ENCODE measurements at places on chromosomes 2 and 18.

DNA sequence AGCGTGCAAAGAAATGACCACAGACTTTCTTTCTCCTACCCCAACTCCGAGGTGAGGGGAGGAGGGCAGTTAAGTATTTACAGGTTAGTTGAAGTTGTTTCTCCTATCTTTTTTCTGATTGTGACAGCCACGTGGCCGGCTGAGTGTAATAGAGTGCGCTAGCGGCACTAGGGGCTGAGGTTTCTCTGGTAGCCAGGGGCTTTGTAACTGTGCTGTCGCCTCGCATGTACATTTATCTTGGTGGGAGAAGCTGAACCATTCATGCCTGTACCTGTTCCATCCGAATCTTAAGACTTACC is 214.1 kb upstream of the STON1 start:
- peak; percentile 3 for DNase-seq

- no peak for DNase-seq
Observed at GRCh38 chr2:191321861-191322662, 76.9 kb downstream of the MYO1B start.

DNA sequence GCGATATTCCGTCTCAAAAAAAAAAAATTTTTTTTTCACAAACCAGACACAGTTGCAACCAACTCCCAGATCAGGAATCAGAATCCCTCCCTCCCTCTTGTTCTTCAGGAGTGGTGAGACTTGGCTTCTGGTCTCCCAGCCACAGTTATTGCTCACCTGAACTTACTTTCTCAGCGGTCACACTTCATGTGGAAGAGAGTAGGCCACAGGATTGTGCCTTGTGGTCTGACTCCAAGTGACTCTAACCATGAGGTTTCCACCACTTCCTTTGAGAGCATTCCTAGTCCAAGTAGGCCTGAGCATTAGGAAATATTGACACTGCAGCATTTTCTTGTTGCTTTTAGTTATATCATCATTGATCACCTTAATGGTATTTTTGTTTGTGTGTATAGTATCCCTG is 12.1 kb downstream of the FMNL2 start:
- no peak for DNase-seq

GRCh38 chr2:178295906-178296305 is 101.6 kb downstream of the OSBPL6 start:
- no peak for DNase-seq

GRCh38 chr2:188997263-188997662 is 23.1 kb downstream of the COL3A1 start:
- no peak for DNase-seq

DNA sequence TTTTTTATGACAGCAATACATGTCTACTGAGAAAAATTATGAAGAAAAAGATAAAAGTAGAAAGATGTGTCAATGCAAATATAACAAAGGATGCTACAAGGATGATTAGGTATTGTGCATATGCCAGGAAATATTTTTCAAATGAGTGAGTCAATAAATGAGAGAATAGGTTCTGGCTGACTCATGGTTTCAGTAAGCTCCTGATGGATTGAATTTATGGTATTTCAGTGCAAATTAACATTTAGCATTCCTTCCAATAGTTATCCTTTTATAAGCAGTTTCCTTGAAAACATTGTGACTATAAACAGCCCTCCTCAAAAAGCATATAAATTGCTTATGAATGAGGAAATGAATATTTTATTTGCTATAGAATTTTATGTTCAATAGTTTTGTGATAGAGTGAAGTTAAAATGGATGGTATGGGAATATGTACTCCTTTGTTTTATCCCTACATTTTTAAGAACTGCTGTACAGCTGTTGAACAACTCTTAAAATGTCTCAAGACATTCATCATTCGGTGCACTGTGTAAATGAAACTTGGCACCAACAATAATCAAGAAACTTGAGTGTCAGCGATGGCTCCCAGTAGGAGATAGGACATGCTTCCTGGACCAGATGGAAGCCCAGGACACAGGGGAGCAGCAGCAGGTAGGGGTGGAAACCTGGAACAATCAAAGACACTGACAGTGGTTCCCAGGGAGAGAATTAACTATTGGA is 144.7 kb downstream of the PMAIP1 start:
- no peak for DNase-seq

GRCh38 chr2:60516826-60517225 is 36.6 kb downstream of the BCL11A start:
- DNase-seq = no peak

GRCh38 chr2:119231975-119232665 is 8.5 kb downstream of the STEAP3 start:
- no peak for DNase-seq

GRCh38 chr2:239475161-239476028 is 74.6 kb upstream of the HDAC4 start:
- DNase-seq = no peak

- no peak for DNase-seq
Observed at GRCh38 chr18:11324510-11324909, 175.1 kb upstream of the PIEZO2 start.

DNA sequence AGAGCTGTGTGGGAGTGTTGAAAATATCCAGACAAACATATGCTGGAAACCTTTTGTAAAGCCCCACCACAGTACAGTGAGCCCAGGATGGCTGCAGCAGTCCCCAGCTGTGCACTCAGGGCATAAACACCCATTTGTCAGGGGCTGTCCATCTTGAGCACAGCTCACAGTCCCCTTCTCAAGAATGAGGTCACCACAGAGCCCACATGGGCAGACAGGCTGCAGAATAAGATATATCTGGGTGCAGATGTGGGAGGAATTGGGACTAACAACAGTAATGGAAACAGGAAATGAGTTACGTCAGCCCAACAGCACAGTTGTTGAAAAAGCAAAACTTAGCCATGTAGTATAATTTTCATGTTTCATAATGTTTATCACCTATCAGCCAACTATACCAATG is 219.6 kb downstream of the ETAA1 start:
- DNase-seq = no peak

GRCh38 chr2:171241771-171242170 is 81.1 kb upstream of the TLK1 start:
- DNase-seq = no peak

DNA sequence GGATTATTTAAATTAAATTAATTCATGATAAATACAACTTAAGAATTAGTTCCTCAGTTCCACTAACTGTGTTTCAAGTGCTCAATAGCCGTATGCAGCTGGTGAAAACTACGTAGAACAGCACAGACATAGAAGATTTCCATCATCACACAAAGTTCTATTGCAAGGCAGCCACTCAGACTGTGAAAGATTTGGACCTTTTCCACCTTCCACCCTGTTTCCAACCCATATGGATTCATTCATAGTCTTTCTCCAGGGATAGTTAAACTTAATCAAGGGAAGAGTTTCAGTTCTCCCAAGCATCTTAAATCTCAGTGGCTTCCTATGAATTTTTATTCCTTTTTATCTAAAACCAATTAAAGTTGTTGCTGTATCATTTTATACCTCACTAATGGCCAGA is 2030.8 kb downstream of the SUCLG1 start:
- DNase-seq = no peak

- DNase-seq = no peak
Observed at GRCh38 chr2:40043641-40044040, 264.6 kb upstream of the THUMPD2 start.

DNA sequence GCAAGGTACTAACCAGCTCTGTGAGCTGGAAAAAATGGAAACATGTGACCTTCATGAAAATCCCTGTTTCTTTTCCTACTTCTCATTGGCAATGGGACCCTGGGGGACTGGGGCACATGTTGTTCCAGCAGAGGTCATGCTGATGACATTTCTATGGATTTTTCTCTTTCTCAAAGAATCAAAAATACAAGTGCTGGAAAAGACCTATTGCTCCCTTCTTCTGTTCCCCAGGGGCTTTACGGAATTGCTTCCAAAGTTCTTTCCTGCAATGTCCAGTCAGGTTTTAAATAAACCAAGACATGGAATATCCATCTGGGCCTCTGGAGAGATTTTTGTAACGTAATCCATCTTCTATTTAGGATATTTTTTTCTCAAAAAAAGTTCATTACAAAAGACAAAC is 1006.1 kb upstream of the CELF4 start:
- DNase-seq = no peak

- DNase-seq = no peak
Observed at GRCh38 chr2:38439863-38440262, 62.8 kb upstream of the ATL2 start.

GRCh38 chr2:6545795-6546194 is 319.9 kb downstream of the CMPK2 start:
- DNase-seq = no peak

- DNase-seq = no peak
Observed at GRCh38 chr18:3721771-3722648, 272.0 kb downstream of the TGIF1 start.
